ENCODE measurements at places on chromosomes 1 and 21. TPM values are rescaled to one million over a fixed set of nuclear protein-coding genes. Genes with fewer than 3 reads are reported as not detected.

DNA sequence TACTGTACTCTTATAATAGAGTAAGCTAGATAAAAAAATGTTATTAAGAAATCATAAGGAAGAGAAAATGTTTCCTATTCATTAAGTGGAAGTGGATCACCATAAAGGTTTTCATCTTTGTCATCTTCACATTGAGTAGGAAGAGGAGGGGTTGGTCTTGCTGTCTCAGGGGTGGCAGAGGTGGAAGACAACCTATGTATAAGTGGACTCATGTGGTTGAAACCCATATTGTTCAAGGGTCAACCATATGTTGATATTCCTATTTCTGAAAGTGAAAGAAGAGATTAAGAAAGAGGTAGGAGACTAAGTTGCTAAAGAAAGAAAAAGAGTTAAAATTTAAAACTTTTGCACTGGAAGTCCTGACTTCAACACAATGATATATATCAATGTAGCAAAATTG is 4.9 kb upstream of the ZP4 start:
- no peak for DNase-seq

DNA sequence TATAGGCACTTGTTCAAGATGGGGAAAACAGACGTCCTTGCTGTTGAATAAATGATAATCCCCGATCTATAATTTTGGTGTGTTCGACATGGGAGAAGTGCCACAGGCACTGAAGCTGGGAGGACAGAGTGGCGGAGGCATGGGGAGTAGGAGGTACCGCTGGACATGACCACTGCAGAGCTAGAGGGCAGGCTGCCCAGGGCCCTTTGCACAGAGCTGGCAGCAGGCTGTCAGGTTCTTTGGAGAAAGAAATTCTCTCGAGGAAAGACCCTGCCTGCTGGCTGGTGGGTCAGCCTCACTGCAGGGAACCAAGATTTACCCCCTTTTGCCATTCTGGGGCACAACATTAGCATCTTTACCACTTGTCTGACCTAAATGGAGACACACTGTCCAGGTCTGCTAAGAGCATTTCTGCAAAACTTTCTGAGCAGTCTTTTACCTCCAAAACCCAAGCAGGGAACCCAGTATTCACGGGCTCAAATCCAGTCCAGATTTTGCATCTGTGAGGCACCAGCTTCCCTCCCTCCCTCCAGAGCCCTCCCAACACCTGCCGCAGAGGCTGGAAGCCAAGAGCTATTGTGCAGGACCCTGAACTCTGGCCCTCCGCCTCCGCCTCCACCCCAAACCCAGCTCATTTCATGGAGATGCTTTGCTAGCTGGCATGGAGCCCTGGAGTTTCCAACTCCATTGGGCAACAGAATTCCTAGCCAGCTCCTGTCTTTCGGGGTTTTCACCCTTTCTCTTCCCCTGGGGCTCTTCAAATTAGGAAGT is 142.3 kb downstream of the PLXNA2 start:
- DNase-seq: no peak

DNA sequence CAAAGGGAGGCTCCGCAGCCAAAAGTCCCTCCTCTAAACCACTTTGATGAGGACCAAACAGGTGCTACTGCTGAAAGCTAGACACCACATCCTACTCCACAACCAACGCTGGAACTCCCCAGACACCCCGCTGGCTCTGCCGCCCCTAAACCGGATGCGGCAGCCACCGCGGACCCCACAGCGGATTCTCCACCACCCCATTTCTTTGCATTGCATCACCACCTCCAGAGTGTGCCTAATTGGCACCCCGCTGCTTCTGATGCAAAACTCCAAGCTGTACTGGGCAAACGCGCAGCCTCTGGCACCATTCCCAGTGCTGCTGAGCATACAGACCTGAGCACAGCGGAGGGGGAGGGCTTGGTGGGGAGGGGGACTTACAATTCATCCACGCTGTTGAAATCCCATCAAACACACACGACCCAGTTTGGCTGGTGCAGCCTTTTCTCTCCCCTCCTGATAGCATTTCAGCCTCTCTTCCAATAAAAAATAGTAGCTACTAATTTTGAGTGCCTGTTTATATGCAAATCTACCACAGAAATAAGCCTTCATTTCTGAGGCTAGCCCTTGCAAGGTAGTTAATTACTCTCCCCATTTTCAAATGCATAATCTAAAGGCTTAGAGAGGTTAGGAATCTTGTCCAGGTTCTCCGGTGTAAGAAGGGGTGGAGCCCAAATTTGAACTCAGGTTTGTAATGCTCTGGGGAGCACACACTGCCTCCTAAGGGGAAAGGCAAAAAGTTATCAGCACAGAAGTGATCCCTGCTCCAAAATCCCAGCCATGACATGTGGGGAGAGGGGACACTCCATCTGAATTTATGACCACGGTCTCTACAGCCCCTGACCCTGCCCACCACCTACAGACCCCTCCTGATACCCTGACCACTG is 12.2 kb upstream of the RGS16 start:
- DNase-seq: peak; percentile 88

The LRRC71 gene
- not detected for total RNA-seq

DNA sequence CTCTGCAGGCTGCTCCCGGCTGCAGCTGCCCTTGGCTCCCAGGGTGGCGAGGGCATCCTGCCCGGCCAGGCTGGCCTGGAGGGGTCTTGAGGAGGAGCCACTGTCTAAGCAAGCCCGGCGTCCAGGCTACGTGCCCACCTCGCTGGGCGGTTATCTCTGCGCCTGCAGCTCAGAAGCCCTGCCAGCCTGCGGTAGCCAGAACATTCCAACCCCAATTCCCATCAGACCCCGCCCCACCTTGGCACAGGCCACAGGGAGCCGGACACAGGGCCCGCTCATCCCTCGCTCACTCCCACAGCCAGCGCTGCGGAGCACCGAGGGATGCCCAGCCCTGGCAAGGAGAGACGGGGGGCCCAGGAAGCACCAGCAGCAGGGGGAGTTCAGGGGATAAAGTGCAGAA is 53.9 kb downstream of the MEGF6 start:
- DNase-seq: no peak

- DNase-seq: no peak
Measured at GRCh38 chr1:112625696-112626095, 6.1 kb downstream of the CAPZA1 start.

DNA sequence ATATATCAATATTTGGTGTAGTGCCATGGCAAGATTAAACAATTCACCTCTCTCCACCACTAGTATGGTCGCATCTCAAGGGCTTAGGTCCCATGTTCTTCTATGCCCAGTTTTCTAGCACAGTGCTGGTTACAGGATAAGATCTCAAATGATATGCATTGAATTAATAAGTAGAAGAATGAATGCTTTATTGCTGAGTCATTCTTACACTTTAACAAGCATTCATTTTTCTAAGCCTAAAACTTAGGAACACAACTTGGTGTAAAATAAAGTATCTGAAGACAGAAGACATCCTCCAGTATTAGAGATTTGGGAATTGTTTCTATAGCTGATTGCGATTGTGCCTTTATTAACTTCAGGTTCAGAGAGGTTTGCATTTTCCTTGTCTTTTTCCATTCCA is 85.8 kb downstream of the TBX15 start:
- DNase-seq: no peak

GRCh38 chr1:39205102-39205780 is 746 bp downstream of the MACF1 start:
- peak; percentile 67 for DNase-seq

The RHBG gene
- not detected for total RNA-seq

DNA sequence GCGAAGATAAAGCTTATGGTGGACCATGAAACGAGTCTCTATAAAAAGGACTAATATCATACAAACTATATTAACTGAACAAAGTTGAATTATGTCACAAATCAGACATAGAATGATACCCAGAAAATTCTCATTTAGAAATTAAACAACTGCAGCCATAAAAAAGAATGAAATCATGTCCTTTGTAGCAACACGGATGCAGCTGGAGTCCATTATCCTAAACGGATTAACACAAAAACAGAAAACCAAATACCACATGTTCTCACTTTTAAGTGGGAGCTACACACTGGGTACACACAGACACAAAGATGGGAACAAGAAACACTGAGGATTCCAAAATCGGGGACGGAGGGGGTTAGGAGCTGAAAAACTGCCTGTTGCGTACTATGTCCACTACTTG is 11.5 kb downstream of the COP1 start:
- no peak for DNase-seq

Measured in stomach (tissue), 19 donors.